ENCODE measurements at places on chromosomes 3 and 15.

DNA sequence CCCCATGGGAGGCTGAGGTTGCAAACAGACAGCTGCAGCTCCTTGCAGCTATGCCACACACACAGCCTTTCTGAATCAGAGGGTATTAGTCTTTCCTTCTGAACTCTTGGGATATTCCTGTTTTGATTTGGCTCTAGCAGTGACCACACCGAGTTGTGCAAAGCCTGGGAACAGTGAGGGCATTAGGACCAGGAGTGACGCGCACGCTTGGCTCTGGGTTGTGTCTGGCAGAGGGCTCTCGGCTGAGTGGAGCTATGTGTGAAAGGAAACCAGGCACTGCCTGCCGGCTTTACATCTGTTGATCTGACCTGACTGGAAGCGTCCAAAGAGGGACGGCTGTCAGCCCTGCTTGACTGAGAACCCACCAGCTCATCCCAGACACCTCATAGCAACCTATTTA, at the start of gene GALNT15:
GALNT15 (plus strand) TSS at position 292 of the 400 bp plus-strand sequence. CDS start 472 bp downstream, outside the sequence.
- DNase-seq = peak; percentile 95

DNA sequence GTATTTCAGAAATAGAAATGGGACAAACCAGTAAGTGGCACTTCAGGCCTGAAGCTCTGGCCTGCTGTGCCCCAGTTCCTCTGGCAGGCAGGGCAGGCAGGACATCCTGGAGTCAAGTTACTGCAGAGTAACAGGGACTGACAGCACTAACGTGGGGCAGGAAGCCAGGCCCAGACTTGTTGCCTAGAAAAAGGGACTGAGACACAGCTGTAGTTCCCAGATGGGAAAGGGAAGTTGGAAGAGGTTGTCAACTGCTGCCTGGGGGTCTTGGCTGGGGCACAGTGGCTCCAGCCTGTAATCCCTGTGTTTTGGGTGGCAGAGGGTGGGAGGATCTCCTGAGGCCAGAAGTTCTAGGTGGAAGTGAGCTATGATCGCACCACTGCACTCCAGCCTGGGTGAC, 171.9 kb downstream of the FMN1 start:
- peak; percentile 45 for DNase-seq

- no peak for DNase-seq
Measured at GRCh38 chr3:11346416-11346815, 74.2 kb downstream of the ATG7 start.

DNA sequence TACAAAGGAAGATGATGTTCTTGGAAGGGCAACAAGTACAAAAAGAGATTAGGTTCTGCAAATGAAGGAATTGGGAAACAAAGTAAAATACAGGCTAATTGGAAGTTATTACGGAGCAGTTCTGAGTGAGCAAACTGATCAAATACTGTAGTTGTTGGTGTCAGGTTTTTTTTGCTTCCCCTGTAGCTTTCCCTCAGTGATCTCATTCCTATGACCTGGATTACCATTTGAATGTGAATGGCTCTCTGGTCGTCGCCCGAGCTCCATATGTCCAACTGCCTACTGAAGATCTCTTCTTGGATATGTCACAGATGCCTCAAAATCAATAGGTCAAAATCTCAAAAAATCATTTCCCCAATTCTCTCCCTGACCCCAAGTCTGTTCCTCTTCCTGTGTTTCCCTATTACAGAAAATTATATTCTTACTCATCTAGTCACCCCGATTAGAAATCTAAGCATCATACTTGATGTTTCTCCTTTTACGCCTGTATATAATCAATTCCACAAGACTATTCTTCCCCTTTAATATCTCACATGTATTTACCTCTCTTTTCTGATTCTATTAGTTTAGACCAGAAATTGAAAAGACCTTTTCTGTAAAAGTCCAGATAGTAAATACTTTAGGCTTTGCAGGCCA, 29.0 kb downstream of the GOLM2 start:
- DNase-seq = no peak

GRCh38 chr3:133459400-133459799, 59.5 kb downstream of the BFSP2 start:
- DNase-seq = peak; percentile 8
